ENCODE measurements at places on chromosomes 16 and 17. TPM values are rescaled to one million over a fixed set of nuclear protein-coding genes. Genes with fewer than 3 reads are reported as not detected.

- no peak for DNase-seq
These were observed 3.1 kb downstream of the MAPK7 start for GRCh38 chr17:19381361-19381740.

DNA sequence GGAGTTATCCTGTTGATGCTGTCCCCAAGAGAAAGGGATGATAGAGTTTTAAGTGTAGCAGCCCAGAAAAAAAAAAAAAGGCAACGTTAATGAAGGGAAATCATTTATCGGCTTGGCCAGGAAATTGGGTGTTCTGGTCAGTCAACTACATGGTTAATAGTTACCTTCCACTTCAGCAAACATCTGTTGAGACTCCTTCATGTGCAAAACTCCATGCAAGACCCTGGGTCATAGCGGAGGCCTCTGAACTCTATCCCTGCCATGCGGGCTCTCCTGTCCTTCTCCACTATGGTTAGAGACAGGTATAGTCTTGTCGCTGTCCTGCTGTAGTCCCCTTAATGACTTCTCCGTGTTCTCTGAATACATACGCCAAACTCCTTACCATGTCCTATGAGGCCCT lies 3.5 kb upstream of the LYRM9 start:
- DNase-seq, result no peak

CLEC16A gene
- polyA plus RNA-seq, result 8.3 TPM

GRCh38 chr16:77723108-77723514 lies 797 bp downstream of the NUDT7 start:
- DNase-seq, result no peak

DNA sequence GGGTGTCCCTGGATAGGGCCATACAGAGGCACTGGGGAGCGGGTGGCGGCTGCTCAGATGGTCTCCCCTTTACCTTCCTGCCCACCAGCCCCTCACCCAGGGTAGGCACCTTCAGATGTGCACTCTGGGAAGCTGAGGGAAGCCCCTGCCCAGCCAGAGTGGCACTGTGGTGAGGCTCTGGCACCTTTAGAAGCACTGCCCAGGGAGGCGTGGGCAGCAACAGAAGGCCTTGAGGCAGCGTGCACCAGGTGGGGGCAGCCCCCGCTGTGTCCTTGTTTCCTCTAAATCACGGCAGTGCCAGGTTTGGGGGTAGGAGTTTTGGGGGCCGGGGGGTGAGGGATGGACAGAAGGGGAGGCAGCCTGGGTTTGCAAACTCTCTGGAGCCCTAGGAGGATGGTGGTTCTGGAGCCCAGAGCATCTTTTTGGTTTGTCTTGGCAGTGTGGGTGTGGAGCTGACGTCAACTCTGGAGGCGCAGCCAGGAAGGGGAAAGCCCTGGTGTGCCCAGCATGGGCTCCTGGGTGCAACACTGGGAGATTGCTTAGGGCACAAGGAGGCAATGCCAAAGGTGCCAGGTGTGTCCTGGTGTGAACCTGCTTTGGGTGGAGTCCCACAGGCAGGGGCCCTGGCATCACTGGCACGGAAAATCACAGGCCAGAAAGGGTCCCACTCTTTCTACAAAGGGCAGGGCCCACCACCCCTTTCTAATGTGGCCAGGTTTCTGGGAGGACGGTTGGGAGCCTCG lies 23.1 kb upstream of the CDC42EP4 start:
- no peak for DNase-seq

GAS2L2 gene
- 0.15 TPM for polyA plus RNA-seq
